ENCODE measurements at places on chromosomes 6 and 20.

DNA sequence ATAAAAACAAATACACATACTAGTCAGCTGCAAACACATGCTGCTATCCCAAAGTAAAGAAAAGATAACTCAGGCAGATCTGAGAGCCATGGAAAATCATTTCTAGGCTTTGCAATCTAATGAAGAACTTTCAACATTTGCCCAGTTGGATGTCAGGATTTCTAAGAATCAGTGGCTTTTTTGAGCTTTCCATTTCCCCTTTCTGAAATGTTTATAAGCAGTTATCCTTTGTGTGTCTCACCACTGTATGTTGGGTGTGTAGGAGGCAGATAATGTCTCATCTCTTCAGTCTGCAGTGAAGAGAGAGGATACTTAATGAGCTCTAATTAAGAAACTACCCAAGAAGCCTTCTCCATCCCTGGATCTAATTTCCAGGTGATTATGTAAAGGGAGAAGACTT is 43.6 kb downstream of the RGS17 start:
- DNase-seq, result no peak

DNA sequence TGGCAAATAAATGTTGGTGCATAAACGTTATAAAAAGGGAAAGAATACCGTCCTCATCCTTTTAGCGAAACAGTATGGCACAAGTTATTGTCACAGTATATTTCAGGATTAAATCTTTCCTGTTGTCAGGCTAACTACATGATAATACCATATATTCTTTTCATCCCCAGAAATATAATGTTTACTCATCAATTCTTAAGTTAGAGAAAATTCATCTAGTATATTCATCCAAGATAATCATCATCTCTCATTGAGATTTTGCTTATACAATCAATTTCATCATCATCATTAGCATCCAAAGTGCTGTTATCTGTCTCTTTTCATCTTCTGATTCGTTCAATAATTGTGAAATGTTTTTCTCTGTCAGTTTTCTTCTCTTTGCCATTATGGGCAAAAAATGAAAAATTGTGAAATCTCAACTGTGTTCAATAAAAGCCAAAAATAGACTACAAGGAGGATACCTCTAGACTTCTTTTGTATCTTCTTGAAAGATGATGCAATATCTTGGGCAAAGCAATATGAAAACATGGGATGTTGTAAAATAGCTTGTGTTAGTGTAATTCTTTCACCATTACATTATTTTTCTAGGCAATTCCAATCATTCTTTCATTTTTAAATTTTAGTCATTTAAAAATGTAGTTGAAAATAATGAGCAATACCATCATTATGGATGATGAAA is 2.6 kb downstream of the SPACA1 start:
- DNase-seq, result no peak

DNA sequence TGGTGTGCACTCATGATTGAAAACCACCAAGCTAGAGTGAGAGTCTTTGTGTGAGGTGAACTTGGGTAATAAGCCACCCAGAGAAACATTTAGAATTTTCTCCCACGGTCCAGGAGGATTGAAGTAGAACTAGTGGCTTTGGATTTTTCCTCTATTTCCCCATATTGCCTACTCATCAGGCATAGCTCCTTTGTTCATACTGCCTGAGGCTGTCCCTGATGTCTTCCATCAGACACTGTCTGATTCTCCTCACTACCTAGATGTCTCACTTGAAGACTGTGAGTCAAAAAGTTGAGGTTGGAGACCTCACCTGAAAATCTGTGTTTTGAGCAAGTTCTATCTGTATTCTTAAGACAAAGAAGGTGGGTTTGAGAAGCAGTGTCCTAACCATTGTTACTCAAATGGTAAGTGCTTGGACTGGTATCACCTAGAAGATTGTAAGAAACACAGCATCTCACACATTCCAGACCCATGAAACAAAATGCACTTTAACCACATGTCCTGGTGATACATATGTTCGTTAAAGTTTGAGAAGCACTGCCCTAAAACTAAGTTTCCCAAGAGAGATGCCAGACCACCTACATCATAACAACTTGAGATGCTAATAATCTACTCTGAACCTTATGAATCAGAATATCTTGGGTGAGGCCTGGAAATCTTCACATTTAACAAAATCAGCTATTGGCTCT is 523.4 kb upstream of the BTBD3 start:
- no peak for DNase-seq

DNA sequence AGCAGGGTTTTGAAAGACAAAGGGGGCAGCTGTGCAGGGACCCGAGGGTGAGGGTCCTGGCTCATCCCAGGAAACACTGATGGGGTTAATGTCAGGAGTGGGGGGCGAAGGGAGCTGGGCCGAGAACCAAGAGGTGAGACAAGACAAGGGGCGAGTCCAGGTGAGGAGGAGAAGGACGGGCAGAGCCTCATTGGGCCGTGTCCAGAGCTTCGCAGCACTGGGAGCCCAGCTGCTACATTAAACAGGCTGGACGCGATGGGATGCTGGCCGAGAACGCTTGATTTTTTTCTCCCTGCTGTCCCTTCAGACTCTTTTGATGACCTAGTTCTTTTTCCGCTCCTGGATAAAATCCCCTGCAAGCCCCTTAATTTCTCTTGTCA is 172.8 kb upstream of the SNX9 start:
- DNase-seq, result no peak

- no peak for DNase-seq
These were observed 59.1 kb downstream of the KIF16B start for GRCh38 chr20:16514140-16514539.
